ENCODE measurements at places on chromosomes 16 and 17.

- H3K4me3 ChIP-seq = no peak overlapping the region
- no peak overlapping the region for H3K27ac ChIP-seq
- DNase-seq = no peak
- H3K36me3 ChIP-seq = peaks cover 31% of the 10 kb centered on the region
- peaks cover 30% of the 10 kb centered on the region for H3K4me1 ChIP-seq
These were observed 2.3 kb upstream of the SAMD14 start for GRCh38 chr17:50132104-50132794.

DNA sequence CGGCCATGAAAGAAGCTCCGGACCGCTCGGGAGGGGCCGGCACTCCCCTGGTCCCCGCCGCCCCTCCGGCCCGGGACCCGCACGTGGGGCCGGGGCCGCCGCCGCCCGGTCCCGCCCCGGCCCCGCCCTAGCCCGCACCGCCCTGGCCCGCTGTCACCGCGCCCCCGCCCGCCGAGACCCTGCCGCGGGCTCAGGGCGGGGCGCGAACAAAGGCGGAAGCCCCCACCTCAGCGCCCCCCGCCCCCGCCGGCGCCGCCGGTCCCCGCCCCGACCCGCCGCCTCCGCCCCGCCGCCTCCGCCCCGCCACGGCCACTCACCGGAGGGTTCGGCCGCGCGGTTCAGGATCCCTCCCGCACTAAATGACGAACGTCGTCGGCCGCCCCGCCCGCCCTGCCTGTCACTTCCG, at the start of gene ARHGDIA:
Gene ARHGDIA, minus strand, starts transcription at position 357 of the 406 bp plus-strand sequence. CDS start 1,407 bp downstream, outside the sequence.
- peaks cover 38% of the 10 kb centered on the region for H3K36me3 ChIP-seq
- peak within 1 kb of the TSS; percentile 94 for H3K27ac ChIP-seq
- no peaks in the 10 kb centered on the region for H3K27me3 ChIP-seq
- DNase-seq = no peak
- peak within 1 kb of the TSS; percentile 65 for H3K4me3 ChIP-seq
- H3K4me1 ChIP-seq = peaks cover 55% of the 10 kb centered on the region

DNA sequence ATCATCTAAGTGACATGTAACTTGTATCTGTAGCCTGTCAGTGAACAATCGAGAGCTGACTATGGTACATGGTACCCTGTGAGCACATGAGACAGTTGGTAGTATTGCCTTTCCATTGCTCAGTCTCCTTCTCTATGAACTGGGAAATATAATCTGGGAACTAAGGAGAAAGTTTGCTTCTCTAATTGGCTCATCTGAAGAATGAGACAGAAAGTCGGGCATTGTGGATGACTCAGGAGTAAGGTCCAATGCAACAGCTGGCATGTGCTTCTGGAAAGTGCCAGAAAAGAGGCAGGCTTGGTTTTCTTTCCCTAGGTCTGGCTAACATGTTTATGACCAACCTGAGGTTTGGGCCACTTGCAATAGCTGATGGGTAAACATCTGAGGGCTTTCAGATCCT, 51.9 kb downstream of the ZZEF1 start:
- no peaks in the 10 kb centered on the region for H3K4me1 ChIP-seq
- H3K4me3 ChIP-seq = no peak overlapping the region
- no peak overlapping the region for H3K27ac ChIP-seq
- H3K36me3 ChIP-seq = peaks cover 66% of the 10 kb centered on the region

- H3K27me3 ChIP-seq = no peaks in the 10 kb centered on the region
- H3K27ac ChIP-seq = peak overlapping the region; percentile 87
- H3K36me3 ChIP-seq = peaks cover 26% of the 10 kb centered on the region
- DNase-seq = peak; percentile 78
These were observed 15.3 kb downstream of the ZC3H7A start for GRCh38 chr16:11781773-11782172.

DNA sequence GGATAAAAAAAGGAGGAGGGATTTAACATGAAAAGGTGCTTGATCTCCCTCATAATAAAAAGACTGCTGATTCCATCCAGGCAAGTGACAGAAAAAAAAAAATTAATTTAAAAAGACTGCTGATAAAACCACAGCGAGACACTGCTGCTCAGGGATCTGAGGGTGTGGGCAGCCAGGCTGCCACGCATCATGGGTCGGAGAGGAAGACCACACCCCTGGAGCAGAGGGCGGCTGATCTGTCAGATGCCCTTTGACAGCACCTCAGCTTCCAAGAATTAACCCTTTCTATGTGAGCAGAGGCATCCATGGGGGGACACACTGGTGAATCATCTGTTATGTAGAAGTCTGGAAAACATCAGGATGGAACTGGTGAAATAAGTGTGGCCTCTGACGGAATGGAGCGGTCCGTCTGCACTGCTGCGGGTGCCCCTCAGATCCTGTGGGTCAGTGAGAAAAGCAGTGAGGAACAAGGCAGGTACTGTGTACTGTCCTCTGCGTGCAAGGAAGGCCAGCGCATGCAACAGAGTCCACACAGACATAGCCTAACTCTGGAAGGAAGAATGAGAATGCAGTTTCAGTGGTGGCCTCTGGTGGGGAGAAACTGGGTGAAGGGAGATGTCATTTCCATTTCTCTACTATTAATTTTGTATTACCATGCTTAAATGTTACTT, 19.8 kb downstream of the MAPT start:
- H3K27me3 ChIP-seq = peaks cover 19% of the 10 kb centered on the region
- DNase-seq = no peak
- no peaks in the 10 kb centered on the region for H3K36me3 ChIP-seq
- no peak overlapping the region for H3K27ac ChIP-seq

DNA sequence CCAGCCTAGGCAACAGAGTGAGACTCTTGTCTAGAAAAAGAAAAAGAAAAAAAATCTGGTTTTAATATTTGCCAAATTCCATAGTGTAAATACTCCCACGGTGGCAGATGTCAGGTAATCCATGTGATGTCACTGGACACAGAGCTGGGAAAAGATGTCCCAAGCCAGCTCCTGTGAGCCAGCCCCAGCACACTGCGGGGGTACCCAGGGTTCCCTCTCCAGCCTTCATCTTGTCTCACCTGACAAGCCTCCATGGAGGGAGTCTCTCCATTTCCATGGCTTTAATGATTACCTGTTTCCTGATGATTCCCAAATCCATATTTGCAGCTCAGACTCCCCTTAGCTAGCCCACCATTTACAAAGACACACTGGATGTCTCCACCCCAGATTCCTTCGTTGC, 4.6 kb downstream of the CD300LB start:
- H3K36me3 ChIP-seq = no peaks in the 10 kb centered on the region
- peaks cover 4% of the 10 kb centered on the region for H3K27me3 ChIP-seq
- no peak overlapping the region for H3K27ac ChIP-seq

DNA sequence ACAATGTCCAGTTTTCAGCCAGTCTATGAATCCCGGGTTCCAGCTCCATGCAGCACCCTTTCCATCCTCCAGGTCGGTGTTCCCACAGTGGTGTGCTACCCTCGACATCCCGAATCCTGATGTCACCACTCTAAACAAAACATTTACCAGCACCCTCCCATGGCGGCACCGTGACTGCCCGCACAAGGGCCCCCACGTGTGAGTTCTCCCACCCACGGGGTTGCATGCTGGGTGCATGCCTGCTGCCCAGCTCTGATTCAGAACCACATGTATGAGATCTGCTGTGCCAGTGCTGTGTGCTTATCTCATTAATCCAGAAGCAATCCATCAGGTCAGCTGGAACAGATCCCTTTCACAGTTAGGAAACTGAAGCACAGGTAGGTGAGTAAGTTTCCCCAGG, 57.4 kb downstream of the C16orf78 start:
- no peak overlapping the region for H3K4me3 ChIP-seq
- no peaks in the 10 kb centered on the region for H3K4me1 ChIP-seq
- no peaks in the 10 kb centered on the region for H3K36me3 ChIP-seq
- DNase-seq = no peak
- H3K27me3 ChIP-seq = no peaks in the 10 kb centered on the region
- H3K27ac ChIP-seq = no peak overlapping the region

DNA sequence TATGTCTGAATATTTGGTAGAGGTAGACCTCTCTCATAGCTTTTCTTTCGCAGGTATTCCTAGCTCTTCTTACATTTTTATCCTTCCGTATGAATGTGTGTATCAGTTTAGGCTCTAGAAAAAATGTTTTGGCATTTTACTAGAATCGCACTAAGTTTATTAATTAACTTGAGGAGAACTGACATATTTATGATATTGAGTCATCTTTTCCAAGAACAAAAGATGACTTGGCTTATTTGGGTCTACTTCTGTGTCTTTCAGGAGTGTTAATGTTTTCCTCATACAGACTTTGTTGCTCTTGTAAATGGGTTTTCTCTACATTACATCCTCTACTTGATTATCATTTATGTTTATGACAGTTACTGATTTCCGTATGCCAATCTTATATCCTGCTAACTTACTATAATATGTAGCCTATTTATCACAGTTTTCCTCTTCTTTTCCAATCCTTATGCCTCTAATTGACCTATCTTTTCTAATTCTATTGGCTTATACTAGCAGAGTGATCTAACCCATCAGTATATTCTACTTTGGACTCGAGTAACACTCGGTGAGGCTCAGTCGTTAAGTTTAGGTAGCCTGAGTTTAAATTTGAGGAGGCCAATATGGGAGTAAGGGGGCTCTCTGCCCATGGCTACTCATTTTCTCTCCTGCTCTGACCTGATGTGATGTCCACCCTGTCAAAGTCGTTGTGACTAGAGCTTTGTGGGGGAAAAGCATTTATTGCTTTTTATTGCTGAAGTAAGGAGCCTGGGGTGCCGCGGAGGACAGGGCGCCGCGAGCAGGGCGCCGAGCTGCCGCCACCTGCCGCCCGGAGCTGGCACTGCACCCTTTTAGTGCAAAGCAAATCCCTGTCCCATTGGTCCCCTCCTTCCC, 20.0 kb downstream of the ST6GALNAC1 start:
- H3K27me3 ChIP-seq = no peaks in the 10 kb centered on the region
- no peak overlapping the region for H3K4me3 ChIP-seq
- no peaks in the 10 kb centered on the region for H3K36me3 ChIP-seq
- H3K27ac ChIP-seq = no peak overlapping the region
- peak; percentile 71 for DNase-seq

GRCh38 chr16:58176608-58177352, 21.1 kb downstream of the CSNK2A2 start:
- H3K4me1 ChIP-seq = no peaks in the 10 kb centered on the region
- H3K36me3 ChIP-seq = peaks cover 36% of the 10 kb centered on the region
- DNase-seq = no peak

GRCh38 chr16:76756423-76756822, 434.6 kb upstream of the MON1B start:
- no peak overlapping the region for H3K27ac ChIP-seq
- H3K4me3 ChIP-seq = no peak overlapping the region
- DNase-seq = no peak
- no peaks in the 10 kb centered on the region for H3K36me3 ChIP-seq
- H3K4me1 ChIP-seq = no peaks in the 10 kb centered on the region

GRCh38 chr17:7989781-7990655, 12.4 kb upstream of the GUCY2D start:
- H3K4me1 ChIP-seq = peaks cover 8% of the 10 kb centered on the region
- peaks cover 11% of the 10 kb centered on the region for H3K27me3 ChIP-seq
- H3K36me3 ChIP-seq = no peaks in the 10 kb centered on the region
- peak; percentile 78 for DNase-seq

DNA sequence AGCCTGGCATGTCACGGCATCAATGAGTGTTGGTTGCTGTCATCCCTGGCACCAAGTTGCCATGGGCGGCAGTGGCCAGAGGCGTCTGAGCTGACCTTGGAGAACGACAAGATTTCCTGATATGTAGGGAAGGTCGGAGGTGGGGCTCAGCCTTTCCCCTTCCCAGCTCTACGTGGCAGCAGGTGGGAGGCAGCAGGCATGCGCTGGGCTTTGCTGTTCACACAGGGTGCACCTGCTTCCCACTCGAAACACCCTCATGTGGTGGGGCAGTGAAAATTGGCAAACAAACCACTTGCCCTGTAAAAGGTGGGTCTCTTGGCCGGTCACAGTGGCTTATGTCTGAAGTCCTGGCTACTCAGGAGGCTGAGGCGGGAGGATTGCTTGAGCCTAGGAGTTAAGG, 12.3 kb upstream of the TFAP4 start:
- peaks cover 5% of the 10 kb centered on the region for H3K27me3 ChIP-seq
- no peak overlapping the region for H3K4me3 ChIP-seq
- H3K4me1 ChIP-seq = peaks cover 8% of the 10 kb centered on the region
- no peaks in the 10 kb centered on the region for H3K36me3 ChIP-seq
- no peak overlapping the region for H3K27ac ChIP-seq
- DNase-seq = no peak

DNA sequence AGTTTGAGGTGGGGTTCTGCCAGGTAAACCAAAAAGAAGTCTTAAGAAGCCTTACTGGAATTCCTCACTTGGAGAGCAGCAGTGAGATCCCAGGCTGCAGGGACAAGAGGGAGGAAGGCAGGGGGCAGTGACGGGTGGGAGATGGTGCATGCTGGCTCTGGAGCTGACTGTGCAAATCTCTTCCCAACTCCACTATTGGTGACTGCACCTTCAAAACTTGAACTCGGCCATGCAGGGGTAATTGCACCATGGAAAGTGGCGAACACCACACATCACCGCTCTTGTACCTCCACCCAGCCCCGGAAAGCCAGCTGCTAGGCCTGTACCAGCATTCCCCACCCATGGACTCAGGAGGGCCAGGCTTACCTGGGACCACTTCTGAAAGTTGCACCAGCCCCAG, 51.4 kb upstream of the CDR2 start:
- no peaks in the 10 kb centered on the region for H3K27me3 ChIP-seq
- H3K4me1 ChIP-seq = peaks cover 14% of the 10 kb centered on the region
- H3K27ac ChIP-seq = no peak overlapping the region
- H3K4me3 ChIP-seq = no peak overlapping the region
- no peak for DNase-seq
- H3K36me3 ChIP-seq = peaks cover 26% of the 10 kb centered on the region

GRCh38 chr16:71262391-71262790, 26.8 kb downstream of the CMTR2 start:
- peaks cover 4% of the 10 kb centered on the region for H3K27me3 ChIP-seq
- peaks cover 2% of the 10 kb centered on the region for H3K4me1 ChIP-seq
- no peak overlapping the region for H3K27ac ChIP-seq

DNA sequence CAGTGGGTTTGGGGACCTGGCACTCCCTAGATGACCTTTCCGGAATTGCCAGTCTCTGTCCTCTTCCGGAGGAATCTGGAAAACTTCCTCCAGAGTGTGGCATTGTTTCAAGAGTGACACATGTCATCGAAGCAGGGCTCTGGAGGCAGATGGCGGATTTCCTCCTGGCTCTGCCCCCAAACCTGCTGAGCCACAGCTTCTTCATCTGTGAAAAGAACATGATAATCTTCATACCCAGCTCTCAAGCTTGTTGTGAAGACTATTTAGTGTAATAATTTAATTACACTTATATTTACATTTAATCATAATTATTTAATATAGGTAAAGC, 19.7 kb upstream of the TEX2 start:
- no peaks in the 10 kb centered on the region for H3K36me3 ChIP-seq
- no peak overlapping the region for H3K27ac ChIP-seq
- DNase-seq = peak; percentile 28
- H3K4me1 ChIP-seq = peaks cover 16% of the 10 kb centered on the region
- no peaks in the 10 kb centered on the region for H3K27me3 ChIP-seq

- no peaks in the 10 kb centered on the region for H3K27me3 ChIP-seq
- H3K27ac ChIP-seq = no peak overlapping the region
- H3K4me1 ChIP-seq = no peaks in the 10 kb centered on the region
- DNase-seq = no peak
- no peaks in the 10 kb centered on the region for H3K36me3 ChIP-seq
These were observed 18.3 kb upstream of the TOM1L1 start for GRCh38 chr17:54882371-54882770.

Data from muscle of leg (tissue), 16 donors.